ENCODE measurements at places on chromosomes 3 and 15. TPM values are rescaled to one million over a fixed set of nuclear protein-coding genes. Genes with fewer than 3 reads are reported as not detected.

DNA sequence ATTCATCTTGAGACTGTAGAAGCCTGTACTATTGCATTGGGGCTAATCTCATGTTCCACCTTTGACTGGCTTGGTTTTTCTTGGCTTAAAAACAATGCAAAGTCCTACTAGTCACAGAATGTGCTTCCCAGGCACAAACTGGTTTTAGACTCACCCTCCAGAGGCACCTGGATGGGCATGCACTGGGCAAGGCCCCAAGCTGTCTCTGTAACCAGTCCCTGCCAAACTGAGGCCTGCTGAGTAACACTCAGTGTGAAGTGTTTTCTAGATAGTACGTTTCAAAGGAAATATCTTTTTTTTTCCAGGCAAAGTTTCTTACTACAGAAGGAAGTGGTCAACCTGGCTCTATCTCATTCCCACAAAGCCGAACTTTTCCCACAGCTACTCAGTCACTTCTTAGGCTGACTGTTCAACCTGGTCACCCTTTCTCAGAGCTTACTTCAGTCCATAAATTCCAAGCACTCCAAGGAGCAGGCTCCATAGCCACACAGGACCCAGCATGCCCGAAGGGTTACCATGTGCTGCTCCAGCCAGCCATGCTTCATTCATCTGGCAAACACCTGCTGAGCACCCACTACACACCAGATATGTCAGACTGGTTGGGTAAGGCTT, 57.4 kb downstream of the NPTN start:
- DNase-seq = no peak

DNA sequence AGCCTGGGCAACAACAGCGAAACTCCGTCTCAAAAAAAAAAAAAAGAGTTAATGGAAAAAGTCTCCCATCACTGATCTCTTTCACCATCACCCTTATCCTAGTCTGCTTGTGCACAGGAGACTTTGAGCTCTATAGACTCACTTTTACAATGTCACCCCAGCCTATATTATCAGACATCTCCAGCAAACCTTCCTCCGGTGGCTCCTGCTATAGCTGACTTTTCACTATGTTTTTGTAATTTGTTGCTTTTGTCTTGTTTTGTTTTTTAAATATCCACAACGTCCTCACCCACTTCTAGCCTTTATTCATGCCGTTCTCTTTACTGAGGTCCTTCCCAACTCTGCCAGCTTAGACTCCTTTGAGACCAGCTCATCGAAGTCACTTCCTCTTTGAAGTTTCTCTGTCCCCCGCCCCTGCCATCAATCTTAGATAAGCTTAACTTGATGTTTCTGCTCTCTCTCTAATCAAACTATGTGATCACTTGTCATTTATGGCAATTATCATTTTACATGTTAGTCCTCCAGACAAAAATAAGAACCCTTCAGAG, 82.7 kb upstream of the CHD2 start:
- DNase-seq = no peak

Gene SPSB4
- 0.10 TPM for total RNA-seq

Gene GHSR
- not detected for total RNA-seq

Gene AGTR1
- total RNA-seq = 4.2 TPM

All from mucosa of descending colon (tissue), 3 donors.